ENCODE measurements at places on chromosomes 1 and 21. TPM values are rescaled to one million over a fixed set of nuclear protein-coding genes. Genes with fewer than 3 reads are reported as not detected.

TMEM82 gene
- total RNA-seq = 10.7 TPM

S100A9 gene
- 11.9 TPM for total RNA-seq

DSCAM gene
- total RNA-seq = 0.33 TPM

LRRC71 gene
- not detected for total RNA-seq
